ENCODE measurements at places on chromosomes 5 and 9. TPM values are rescaled to one million over a fixed set of nuclear protein-coding genes. Genes with fewer than 3 reads are reported as not detected.

DNA sequence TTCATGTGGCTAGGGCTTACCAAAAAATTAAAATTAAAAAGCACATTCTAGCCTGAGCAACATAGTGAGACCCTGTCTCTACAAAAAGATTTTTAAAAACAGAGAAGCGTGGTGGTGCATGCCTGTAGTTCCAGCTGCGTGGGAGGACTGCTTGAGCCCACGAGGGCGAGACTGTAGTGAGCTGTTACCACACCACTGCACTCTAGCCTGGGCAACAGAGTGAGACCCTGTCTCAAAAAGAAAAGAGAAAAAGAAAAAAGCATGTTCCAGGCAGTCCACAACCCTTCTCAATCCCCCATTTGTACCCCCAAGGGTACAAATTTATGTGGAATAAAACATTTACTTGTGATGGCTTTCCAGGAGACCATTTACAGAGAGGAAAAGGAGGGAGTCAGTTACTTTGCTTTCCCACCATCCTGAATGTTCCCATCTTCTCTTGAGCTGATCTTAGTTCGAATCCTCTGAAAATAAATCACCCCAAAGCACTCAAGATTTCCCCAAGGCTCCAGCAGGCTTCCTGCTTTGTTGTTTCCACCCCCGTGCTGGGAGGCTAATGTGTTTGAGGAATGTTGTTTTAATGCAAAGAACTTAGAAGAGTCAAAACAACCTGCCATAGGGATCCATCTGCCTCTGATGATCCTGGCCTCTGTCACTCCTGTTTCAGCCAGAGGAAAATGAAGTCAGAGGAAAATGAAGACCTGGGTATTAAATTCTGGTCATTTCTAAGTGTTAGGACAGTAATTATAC lies 384.7 kb downstream of the BNC2 start:
- DNase-seq, result no peak

- peak; percentile 57 for DNase-seq
These were observed 13.9 kb downstream of the REXO4 start for GRCh38 chr9:133403766-133404453.

DNA sequence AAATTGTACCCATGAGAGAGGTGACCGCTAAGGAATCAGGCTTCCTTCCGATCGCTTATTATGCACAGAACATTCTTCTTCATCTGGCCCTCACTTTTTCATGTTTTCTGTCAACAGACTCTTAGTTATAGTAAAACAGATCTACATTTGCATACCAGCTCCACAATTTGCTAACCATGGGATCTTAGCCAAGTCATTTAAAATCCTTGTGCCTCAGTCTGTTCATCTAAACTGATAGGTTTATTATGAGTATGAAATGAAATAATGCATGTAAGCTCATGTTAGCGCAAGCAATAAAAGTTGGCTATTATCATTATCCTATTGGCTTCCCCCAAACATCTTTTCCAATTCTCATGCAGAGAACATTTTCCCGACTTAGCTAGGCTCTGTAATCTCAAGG lies 42.3 kb downstream of the FGF1 start:
- DNase-seq, result no peak

DNA sequence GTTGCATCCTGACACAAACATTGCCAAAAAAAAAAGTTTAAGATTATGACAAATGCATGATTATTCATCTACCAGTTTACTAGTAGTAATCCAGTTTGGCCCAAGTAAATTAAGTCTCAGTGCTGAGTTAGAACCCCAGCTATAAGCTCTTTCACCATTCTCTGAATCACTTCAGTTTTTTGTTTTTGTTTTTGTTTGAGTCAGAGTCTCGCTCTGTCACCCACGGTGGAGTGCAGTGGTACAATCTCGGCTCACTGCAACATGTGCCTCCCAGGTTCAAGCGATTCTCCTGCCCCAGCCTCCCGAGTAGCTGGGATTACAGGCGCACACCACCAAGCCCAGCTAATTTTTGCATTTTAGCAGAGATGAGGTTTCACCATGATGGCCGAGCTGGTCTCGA lies 1.5 kb upstream of the PCYOX1L start:
- no peak for DNase-seq

DNA sequence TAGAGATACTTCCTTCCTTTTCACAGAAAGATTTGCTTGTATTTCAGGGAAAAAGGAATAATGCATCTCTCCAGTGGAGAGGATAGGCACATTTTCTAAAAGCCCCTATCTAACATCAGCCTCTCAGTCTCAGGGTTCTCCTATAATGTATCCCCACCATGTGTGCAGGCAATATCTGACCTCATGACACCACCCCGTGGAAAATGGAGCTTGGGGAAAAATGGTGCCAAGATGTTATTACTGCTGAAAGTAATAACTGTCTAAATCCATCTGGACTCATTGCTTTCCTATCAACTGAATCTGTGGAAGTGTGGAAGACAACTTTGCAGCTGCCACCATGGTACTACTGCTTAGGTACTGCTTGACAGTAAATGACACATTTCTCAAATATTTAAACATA lies 574.3 kb downstream of the LRRC70 start:
- no peak for DNase-seq

DNA sequence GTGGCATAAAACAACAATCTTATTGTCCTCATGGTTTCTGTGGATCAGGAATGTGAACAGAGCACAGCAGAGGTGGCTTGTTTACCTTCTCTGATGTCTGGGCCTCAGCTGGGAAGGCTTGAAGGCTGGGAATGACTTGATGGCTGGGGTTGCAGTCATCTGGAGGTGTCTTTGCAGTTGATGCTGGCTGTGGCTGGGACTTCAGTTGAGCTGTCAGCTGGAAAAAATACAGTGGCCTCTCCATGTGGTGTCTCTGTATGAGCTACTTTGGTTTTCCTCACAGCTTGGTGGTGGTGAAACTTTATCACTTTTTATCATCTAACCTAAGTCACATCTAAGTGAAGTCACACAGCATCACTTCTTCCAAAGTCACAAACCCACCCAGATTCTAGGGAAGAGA lies 24.7 kb upstream of the STX17 start:
- no peak for DNase-seq

- DNase-seq, result no peak
These were observed 1943.3 kb downstream of the MAT2B start for GRCh38 chr5:165448753-165449152.

GRCh38 chr5:176882567-176882903 lies 16.6 kb downstream of the HK3 start:
- peak; percentile 88 for DNase-seq

- no peak for DNase-seq
These were observed 16.7 kb downstream of the TGFBR1 start for GRCh38 chr9:99121604-99122003.

Gene KCNV2
- not detected for total RNA-seq

Gene PCDHA13
- total RNA-seq, result under 0.01 TPM

Gene CERCAM
- total RNA-seq, result 195 TPM

Gene PRRX2
- total RNA-seq, result 34.8 TPM
